ENCODE measurements at places on chromosomes 2 and 18. TPM values are rescaled to one million over a fixed set of nuclear protein-coding genes. Genes with fewer than 3 reads are reported as not detected.

Gene EGR4
- total RNA-seq, result not detected

DNA sequence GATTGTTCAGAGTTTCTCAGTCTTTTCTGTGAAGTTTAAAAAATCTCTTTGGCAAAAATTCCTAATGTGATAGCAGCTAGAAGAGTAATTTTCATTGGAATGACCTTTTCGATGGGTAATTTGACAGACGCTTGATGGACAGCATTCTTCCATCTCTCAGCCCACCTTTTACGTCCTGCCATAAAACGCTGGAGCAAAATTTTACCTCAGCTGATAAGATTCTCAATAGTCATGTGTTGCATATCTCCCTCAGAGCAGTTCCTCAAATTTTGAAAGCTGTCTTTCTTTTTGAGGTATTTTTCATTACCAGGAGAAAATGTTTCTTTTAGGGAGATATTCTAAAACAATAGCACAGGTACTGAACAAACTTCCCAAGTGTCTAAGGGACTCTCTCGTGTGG is 441.4 kb downstream of the PARD3B start:
- DNase-seq, result no peak
- H3K27me3 ChIP-seq, result no peaks in the 10 kb centered on the region
- no peak overlapping the region for H3K4me3 ChIP-seq
- H3K27ac ChIP-seq, result no peak overlapping the region
- no peaks in the 10 kb centered on the region for H3K4me1 ChIP-seq

DNA sequence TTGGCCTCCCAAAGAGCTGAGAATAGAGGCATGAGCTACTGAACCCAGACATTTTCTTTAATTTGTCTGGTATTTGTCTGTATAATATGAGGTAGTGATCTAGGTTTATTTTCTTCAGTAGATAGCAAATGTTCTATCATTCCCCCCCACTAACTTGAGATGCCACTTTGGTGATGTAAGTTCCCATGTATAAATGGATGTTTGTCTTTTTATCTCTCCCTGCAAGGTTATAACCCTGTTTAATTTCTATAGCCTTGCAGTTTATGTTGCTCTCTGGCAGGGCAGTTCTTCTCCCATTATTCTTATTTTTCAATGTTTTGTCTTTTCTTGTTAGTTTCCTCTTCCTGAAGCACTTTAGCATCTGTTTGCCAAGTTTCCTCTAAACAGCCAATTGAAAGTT is 39.1 kb upstream of the MAP4K4 start:
- no peak overlapping the region for H3K27ac ChIP-seq
- H3K4me3 ChIP-seq, result no peak overlapping the region
- DNase-seq, result no peak
- peaks cover 5% of the 10 kb centered on the region for H3K4me1 ChIP-seq

Gene RFX8
- total RNA-seq, result 0.52 TPM

GRCh38 chr2:157290525-157290924 is 33.0 kb downstream of the GALNT5 start:
- no peaks in the 10 kb centered on the region for H3K4me1 ChIP-seq
- no peak overlapping the region for H3K4me3 ChIP-seq
- DNase-seq, result no peak
- no peak overlapping the region for H3K27ac ChIP-seq

GRCh38 chr2:238964544-238965067 is 116.7 kb downstream of the TWIST2 start:
- H3K36me3 ChIP-seq, result no peaks in the 10 kb centered on the region
- H3K27me3 ChIP-seq, result no peaks in the 10 kb centered on the region

GRCh38 chr18:2956056-2956455 is 56.9 kb downstream of the LPIN2 start:
- H3K27ac ChIP-seq, result no peak overlapping the region
- H3K4me3 ChIP-seq, result no peak overlapping the region
- H3K36me3 ChIP-seq, result no peaks in the 10 kb centered on the region
- no peaks in the 10 kb centered on the region for H3K27me3 ChIP-seq
- no peak for DNase-seq

Gene CCDC74A
- total RNA-seq, result 1.4 TPM

Gene NOL4
- total RNA-seq, result 4.5 TPM

Gene CYP27A1
- total RNA-seq, result 3.6 TPM

Gene CPSF3
- total RNA-seq, result 9.7 TPM

GRCh38 chr18:63922049-63922448 is 14.3 kb downstream of the SERPINB10 start:
- H3K36me3 ChIP-seq, result no peaks in the 10 kb centered on the region
- no peak for DNase-seq
- no peaks in the 10 kb centered on the region for H3K4me1 ChIP-seq
- H3K27ac ChIP-seq, result no peak overlapping the region

Gene CCDC93
- 15.1 TPM for total RNA-seq

Gene DSC2
- total RNA-seq, result 20.0 TPM

DNA sequence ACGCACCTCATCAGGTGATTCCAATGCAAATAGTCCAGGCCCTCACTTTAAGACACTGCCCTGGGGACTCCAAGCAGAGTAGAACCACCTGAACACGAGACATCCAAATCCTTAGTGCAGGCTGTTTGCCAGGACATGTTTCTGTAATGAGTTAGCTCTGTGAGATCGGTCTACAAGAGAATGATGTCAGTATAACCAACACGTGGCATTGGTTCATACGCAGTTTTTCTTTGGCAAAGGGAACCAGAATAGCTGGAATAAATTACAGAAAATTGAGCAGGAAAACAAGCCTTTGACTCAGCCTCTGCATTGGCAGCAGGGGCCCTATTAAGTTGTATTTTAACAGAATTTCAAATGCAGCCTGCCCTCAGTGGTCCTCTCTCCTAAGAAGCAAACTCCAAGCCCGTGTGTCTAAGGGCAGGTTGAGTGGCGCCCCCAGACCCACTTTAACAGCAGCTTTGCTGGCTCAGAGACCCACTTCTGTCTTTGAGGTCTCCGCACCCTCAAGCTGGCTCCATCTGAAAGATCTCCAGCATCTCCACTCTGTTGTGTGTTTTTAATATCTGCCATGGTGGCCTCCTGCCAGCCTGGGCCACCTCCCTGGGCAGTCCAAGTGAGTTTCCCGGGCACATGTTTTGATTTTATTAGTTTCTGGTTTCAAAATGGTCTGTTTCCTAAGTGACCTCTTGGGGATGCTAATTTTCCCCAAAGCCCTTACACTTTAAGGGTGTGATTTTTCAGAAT is 61.3 kb downstream of the ALPK2 start:
- no peak overlapping the region for H3K4me3 ChIP-seq
- peak; percentile 26 for DNase-seq
- no peaks in the 10 kb centered on the region for H3K36me3 ChIP-seq
- no peaks in the 10 kb centered on the region for H3K27me3 ChIP-seq
- H3K27ac ChIP-seq, result peak overlapping the region; percentile 63
- no peaks in the 10 kb centered on the region for H3K4me1 ChIP-seq

DNA sequence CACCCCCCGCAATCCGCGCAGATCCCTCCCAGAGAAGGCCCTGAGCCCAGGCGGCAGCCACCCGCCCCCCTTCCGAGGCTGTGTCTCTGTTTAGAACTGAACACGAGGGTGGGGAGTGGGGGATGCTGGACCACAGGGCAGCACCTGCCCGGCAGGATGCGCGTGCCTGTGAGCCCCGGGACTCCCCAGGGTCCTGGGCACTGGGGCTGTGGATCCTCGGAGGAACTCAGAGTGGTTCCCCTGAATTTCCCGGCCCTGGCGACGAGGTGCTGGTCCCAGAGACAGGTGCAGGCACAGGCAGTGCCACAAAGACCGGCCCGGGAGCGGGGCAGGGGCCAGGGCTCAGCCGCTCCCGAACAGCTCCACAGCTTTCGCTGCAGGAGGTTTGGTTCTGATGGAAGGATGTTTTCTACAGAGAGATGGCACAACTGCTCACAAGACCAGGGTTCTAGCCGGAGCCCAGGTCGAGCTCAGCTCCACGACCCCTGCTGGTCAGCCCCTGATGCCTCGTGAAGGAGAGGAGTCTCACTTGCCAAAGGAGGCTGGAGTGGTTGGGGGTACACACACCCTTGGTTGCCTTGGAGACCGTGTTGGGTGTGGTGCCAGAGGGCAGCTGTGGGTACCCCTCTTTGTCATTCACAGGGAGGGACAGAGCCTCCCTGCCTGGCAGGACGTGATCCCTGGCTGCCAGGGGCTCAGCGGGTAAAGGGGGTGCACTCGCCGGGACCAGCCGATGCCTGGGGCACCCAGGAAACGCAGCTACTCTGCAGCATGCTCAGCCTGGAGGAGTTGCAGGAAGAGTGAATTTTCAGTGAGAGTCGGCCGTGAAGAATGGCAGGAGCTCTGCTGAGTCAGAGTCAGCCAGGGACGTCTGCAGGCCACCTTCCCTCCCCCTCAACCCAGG is 4.4 kb upstream of the NEU4 start:
- no peaks in the 10 kb centered on the region for H3K36me3 ChIP-seq
- H3K4me3 ChIP-seq, result no peak overlapping the region
- H3K27ac ChIP-seq, result no peak overlapping the region
- H3K27me3 ChIP-seq, result no peaks in the 10 kb centered on the region
- DNase-seq, result peak; percentile 24

DNA sequence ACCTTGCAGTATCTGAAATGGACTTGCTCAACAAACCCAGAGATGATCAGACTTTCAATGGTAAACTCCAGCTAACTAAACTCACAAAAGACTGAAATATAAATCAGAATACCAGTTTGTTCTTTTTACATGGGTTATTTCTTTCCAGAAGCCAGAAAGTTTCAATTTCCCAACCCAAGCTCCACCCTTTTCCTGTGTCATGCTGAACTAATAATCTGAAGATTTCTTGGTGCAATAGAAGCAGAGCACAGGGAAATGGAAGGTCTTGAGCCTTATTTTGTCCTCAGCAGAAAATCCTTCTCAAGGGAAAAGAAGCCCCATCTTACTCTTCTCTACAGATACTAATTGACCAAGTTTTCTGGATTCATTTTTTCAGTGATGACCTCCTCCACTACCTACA is 93.3 kb upstream of the PAPOLG start:
- H3K4me1 ChIP-seq, result no peaks in the 10 kb centered on the region
- H3K36me3 ChIP-seq, result no peaks in the 10 kb centered on the region
- DNase-seq, result no peak
- no peak overlapping the region for H3K27ac ChIP-seq
- H3K4me3 ChIP-seq, result no peak overlapping the region
- no peaks in the 10 kb centered on the region for H3K27me3 ChIP-seq

Gene EMX1
- 0.24 TPM for total RNA-seq

Gene CYP26B1
- total RNA-seq, result 1.3 TPM

GRCh38 chr18:13231151-13231550 is 12.6 kb downstream of the LDLRAD4 start:
- H3K4me1 ChIP-seq, result no peaks in the 10 kb centered on the region
- no peak overlapping the region for H3K27ac ChIP-seq
- no peak overlapping the region for H3K4me3 ChIP-seq
- H3K27me3 ChIP-seq, result no peaks in the 10 kb centered on the region

DNA sequence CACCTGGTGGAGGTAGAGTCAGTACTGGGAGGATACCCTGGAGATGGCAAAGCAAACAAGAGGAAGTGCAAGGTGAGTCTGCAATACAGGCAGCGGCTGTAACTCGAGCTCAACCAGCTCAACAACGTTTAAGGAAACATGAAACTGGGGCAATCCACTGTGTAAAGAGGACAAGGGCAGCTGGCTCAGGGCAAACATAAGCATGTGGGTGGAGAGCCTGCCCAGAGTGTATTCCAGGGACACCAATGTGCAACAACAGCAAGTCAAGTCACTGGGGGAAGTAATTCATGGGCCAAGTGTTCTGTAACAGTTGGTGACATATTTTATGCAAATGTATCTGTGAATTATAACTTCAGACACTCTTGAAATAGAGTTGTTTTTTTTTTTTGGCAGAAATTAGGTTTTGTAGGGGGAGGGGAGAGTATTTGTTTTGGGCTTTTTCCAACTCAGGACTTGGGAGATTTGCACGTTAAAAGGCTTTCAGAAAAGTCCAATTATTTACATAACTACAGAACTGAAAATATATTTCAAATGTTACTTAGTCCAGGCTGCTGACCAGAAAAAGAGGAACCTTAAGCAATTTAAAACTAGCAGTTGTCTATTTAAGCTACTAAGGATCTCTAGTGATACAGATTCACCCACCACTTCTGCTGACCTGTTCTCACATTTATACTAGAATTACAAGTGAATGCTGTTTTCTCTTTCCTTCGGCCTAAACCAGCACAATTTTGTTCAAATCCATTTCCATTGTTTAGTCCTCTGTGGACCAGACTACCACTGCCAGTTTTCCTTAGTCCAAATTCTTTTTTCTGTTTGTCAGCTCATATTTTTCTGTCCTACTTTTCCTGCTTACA is 18.6 kb downstream of the NRXN1 start:
- no peaks in the 10 kb centered on the region for H3K36me3 ChIP-seq
- H3K27me3 ChIP-seq, result no peaks in the 10 kb centered on the region
- peak; percentile 33 for DNase-seq
- H3K4me3 ChIP-seq, result no peak overlapping the region

- no peak for DNase-seq
- H3K4me1 ChIP-seq, result no peaks in the 10 kb centered on the region
- no peaks in the 10 kb centered on the region for H3K27me3 ChIP-seq
- no peak overlapping the region for H3K4me3 ChIP-seq
Observed at GRCh38 chr18:13597068-13597467, 129.3 kb downstream of the FAM210A start.

Gene PPP1R1C
- total RNA-seq, result 0.20 TPM

- no peaks in the 10 kb centered on the region for H3K27me3 ChIP-seq
- no peak overlapping the region for H3K27ac ChIP-seq
Observed at GRCh38 chr2:144006139-144006538, 513.8 kb downstream of the ZEB2 start.

GRCh38 chr2:185127412-185127811 is 529.1 kb downstream of the ZNF804A start:
- no peaks in the 10 kb centered on the region for H3K36me3 ChIP-seq
- no peaks in the 10 kb centered on the region for H3K27me3 ChIP-seq
- no peak overlapping the region for H3K27ac ChIP-seq
- H3K4me1 ChIP-seq, result no peaks in the 10 kb centered on the region
- DNase-seq, result no peak
- no peak overlapping the region for H3K4me3 ChIP-seq

DNA sequence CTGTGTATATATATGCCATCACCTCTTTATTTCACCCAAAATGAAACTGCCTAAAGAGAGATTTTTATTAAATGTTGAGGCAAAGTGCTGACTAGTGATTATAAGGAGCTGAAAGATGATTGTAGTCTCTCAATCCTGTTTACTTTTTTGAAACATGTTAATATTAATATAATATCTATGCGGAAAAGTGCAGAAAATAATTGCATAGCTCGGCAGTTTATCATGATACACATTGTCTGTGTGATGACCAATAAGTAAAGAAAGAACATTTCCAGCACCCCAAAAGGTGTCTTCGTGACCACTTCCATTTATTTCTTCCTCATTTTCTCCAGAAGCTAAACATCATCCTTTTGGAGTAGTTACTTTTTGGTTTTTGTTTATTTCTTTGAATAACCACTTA is 99.0 kb downstream of the BIRC6 start:
- H3K27me3 ChIP-seq, result no peaks in the 10 kb centered on the region
- H3K4me3 ChIP-seq, result no peak overlapping the region
- H3K27ac ChIP-seq, result no peak overlapping the region

DNA sequence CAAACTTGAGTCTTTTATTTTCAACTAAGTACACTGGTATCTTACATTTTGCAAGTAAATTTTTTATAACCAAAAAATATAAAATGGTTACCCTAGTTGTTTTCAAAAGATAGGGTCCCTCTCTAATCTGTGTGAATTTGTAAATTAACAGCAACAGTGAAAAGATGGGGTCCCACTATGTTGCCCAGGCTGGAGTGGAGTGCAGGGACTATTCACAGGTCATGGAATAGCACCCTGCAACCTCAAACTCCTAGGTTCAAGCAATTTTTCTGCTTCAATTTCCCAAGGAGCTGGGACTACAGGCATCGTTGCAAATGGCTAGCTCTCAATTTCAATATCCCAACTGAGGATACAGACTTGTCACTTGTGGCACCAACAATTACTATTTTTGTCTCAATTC is 12.1 kb downstream of the CCT4 start:
- no peaks in the 10 kb centered on the region for H3K27me3 ChIP-seq
- no peak overlapping the region for H3K27ac ChIP-seq
- H3K4me1 ChIP-seq, result no peaks in the 10 kb centered on the region
- DNase-seq, result no peak
- H3K4me3 ChIP-seq, result no peak overlapping the region

Measured in pancreas (tissue), 10 donors.